ENCODE measurements at places on chromosomes 1 and 21. TPM values are rescaled to one million over a fixed set of nuclear protein-coding genes. Genes with fewer than 3 reads are reported as not detected.

CHODL gene
- total RNA-seq, result not detected

SELENBP1 gene
- not detected for total RNA-seq

AGO3 gene
- 27.7 TPM for total RNA-seq

NR1I3 gene
- not detected for total RNA-seq

DNA sequence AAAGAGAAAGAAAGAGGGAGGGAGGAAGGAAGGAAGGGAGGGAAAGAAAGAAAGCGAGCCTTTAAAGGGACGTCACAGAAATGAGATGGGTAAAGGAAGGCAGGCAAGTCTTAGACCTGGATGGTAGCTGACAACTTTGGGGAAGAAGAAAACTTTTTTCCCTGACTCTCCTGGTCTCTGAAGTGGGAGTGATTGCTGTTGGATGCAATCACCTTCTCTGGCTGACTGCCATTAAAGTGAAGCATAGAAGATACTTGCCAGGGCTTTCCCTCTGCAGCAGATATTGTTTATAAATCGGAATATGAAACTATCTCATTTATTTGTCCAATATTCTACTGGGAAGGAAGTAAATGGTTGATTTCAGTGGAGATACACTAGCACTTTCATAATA lies 27.0 kb downstream of the VCAM1 start:
- no peak overlapping the region for H3K27ac ChIP-seq
- H3K4me3 ChIP-seq, result no peak overlapping the region
- no peaks in the 10 kb centered on the region for H3K36me3 ChIP-seq
- H3K4me1 ChIP-seq, result peaks cover 5% of the 10 kb centered on the region
- DNase-seq, result no peak

GRCh38 chr1:25889470-25889869 lies 14.0 kb upstream of the PAQR7 start:
- peaks cover 5% of the 10 kb centered on the region for H3K4me1 ChIP-seq
- H3K27ac ChIP-seq, result no peak overlapping the region

CELA2A gene
- not detected for total RNA-seq

DNA sequence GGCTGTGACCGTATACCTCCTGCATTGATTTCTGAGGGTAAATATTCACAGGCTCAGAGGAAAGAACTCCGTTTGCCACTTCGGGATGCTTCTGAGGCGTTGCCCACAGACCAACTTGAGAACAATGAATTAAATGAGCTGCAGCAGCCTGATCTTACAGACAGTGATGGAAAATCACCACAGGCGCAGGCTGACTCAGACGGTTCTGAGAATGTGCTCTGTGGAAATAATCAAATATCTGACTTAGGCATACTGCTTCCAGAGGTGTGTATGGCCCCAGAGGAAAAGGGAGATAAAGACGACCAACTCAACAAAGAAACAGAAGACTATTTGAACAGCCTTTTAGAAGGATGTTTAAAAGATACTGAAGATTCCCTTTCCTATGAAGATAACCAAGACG lies 76.7 kb upstream of the SCCPDH start:
- no peak overlapping the region for H3K4me3 ChIP-seq
- peaks cover 34% of the 10 kb centered on the region for H3K36me3 ChIP-seq
- H3K27me3 ChIP-seq, result no peaks in the 10 kb centered on the region
- DNase-seq, result no peak
- H3K4me1 ChIP-seq, result peaks cover 16% of the 10 kb centered on the region

DNA sequence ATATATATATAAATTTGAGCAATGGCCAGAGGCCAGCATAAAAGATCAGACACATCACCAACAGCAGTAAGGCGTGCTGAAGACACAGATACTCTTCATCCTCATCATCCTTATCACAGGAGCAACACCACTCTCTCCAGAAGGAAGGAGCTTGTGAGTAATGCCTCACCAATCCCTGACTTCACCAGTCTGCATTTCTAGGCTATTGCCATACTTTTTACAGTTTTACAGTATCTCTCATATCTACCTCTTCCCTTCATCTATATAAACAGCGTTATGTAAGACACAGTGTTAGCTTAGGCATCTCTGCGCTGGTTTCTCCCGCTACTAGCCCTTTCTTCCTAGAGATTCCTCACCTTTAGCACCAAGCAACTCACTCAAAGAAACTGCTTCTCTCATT lies 2.4 kb upstream of the ABL2 start:
- H3K4me1 ChIP-seq, result peaks cover 23% of the 10 kb centered on the region
- H3K36me3 ChIP-seq, result peaks cover 6% of the 10 kb centered on the region
- H3K27ac ChIP-seq, result no peak overlapping the region
- H3K4me3 ChIP-seq, result no peak overlapping the region

C1orf141 gene
- total RNA-seq, result not detected

GRCh38 chr1:244458781-244459180 lies 2.3 kb upstream of the CATSPERE start:
- DNase-seq, result no peak
- H3K4me3 ChIP-seq, result no peak overlapping the region
- H3K4me1 ChIP-seq, result peaks cover 17% of the 10 kb centered on the region

DNA sequence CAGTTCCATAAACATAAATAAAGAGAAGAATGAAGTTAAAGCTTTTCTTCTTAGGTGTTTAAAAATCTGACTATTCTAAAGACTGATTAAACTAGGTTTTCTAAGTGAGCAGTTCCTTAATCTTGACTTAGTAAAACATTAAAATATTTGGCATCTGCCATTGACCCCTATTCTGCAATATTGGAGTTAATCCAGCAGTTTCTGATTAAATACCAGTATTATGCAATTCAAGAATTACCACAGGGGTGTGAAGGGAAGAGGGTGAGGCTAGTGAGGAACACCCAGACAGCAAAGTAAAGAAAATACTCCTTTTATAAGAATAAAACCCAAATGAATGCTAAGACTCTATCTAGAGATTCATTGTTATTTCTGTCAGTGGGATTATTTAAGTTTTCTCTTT lies 40.9 kb downstream of the CLIC4 start:
- peaks cover 2% of the 10 kb centered on the region for H3K27me3 ChIP-seq
- H3K27ac ChIP-seq, result no peak overlapping the region
- no peak for DNase-seq
- H3K36me3 ChIP-seq, result no peaks in the 10 kb centered on the region

DNA sequence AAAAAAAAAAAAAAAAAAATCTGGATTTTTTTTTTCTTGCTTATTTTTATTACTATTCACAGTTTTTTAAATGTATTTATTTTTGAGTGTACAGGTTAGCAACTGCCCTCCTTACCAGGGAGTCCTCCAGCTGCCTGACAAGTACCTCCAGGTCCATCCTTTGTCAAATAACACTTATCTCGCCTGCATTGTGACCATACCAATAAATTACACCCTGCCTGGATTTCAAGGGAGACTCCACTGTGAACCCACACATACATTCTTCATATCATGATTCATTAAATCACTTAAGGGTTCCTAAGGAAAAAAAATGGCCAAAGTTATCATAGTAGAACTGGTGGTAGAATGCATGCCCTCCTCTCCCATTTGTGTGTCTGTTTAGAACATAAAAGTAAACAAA lies 38.4 kb downstream of the EEIG2 start:
- no peaks in the 10 kb centered on the region for H3K36me3 ChIP-seq
- peaks cover 14% of the 10 kb centered on the region for H3K4me1 ChIP-seq
- DNase-seq, result no peak
- H3K27me3 ChIP-seq, result no peaks in the 10 kb centered on the region

CRNN gene
- total RNA-seq, result not detected

DNA sequence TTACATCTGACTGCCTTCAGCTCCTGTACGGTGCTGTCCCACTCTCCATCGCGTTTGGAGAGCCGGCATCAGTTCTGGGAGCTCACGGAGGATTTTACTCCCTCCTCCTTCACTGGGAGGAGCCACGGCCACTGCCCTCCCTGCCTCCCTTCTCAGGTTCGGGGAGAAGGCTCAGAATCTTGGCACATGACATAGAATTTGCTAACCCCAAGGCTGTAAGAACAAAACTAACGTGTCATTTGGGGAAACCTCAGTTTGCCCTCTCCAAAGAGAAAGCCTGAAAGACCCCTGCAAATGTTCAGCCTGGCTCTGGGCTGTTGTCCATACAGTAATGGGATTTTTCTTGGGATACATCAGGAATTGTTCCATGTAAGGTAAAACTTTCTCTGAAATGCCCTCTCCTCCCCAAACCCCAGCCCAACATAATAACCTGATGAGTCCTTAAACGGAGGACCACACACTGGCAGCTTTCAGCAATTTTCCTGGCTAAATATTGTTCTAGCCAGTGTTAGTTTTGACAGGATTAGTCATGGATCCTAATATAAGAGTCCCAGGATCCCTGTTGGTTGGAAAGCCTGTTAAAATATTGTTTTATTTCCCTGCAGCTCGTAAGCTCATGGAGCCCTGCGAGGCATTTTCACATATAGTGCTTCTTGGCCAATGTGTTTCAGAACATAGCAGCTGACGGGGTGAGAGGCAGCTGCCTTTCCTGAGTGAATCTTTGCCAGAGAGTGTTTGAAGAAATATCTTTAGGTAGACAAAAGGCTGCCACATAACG lies 98.8 kb downstream of the RHOU start:
- H3K27ac ChIP-seq, result no peak overlapping the region
- H3K36me3 ChIP-seq, result no peaks in the 10 kb centered on the region
- no peak overlapping the region for H3K4me3 ChIP-seq
- DNase-seq, result no peak

DNA sequence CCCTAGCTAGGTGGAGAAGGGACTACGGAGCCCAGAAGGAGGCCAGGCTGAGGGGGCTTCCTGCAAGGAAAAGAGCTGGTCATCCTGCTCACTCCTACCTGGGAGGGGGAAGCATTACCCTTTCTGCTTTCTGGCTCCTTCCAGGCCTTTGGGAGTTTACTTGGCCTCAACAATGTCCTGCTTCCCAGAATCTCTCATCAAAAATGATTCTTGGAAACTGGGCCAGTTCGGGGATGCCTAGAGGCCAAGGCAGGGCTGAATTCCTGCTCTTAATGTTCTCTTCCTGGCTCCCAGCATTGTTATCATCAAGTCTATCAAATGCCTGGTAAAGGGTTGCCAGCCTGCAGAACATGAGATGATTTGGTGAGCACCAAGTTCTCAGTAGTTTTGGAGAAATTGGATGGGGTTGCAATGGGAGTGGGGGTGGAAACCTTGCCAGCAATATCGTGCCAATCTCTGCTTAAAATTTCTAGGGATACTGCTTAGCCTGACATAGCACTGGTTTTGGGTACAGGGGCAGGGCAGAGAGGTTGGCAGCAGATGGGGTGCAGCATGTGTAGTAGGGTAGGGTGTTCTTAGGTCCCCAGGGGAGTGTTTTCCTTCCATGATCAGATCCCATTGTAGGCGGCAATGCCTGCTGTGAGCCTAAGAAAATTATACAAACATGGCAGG lies 7.7 kb upstream of the PAFAH2 start:
- H3K4me1 ChIP-seq, result no peaks in the 10 kb centered on the region
- no peaks in the 10 kb centered on the region for H3K27me3 ChIP-seq
- no peak for DNase-seq
- no peaks in the 10 kb centered on the region for H3K36me3 ChIP-seq
